Heart left ventricle (tissue), 16 donors: ENCODE measurements at places on chromosomes 3 and 15.
A peak's percentile ranks its signal among the peaks of the same experiment; 100 is the strongest.

GRCh38 chr3:169052465-169053302 is 610.8 kb downstream of the MECOM start:
- no peak for DNase-seq
- H3K27ac ChIP-seq: no peak overlapping the region
- H3K4me1 ChIP-seq: no peaks in the 10 kb centered on the region
- no peaks in the 10 kb centered on the region for H3K27me3 ChIP-seq
- H3K4me3 ChIP-seq: no peak overlapping the region

DNA sequence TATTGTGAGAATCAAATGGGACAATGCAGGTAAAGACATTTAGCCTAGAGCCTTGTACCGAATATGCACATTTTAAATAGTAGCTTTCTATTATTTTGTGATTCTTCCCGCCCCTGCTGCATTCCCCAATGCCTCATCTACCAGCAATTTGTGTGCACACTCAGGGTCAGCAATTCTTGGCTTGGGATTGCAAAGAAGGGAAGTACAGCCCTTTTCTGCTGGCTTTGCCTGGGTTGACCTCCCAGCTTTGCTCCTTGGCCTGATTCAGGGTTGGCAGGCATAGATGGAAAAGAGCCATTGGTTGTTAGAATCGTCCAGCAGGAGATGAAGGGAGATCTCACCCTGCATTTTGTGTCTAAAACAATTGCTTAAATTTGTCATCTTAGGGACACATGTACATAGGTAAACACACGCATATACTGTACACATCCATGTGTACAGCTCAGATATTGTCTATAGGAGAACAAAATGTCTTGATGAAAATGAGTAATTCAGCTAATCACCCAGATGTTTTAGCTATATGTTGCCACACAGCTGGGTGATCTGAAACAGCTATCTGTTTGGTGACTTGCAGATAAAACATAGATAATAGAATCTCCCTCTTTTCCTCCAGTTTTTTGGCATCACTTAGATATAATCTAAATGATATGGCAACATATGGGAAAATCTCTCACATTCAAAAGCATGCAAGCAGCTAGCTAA is 340.9 kb upstream of the TBL1XR1 start:
- no peak overlapping the region for H3K27ac ChIP-seq
- H3K36me3 ChIP-seq: no peaks in the 10 kb centered on the region
- peak; percentile 52 for DNase-seq
- peaks cover 27% of the 10 kb centered on the region for H3K4me1 ChIP-seq
- H3K4me3 ChIP-seq: no peak overlapping the region

DNA sequence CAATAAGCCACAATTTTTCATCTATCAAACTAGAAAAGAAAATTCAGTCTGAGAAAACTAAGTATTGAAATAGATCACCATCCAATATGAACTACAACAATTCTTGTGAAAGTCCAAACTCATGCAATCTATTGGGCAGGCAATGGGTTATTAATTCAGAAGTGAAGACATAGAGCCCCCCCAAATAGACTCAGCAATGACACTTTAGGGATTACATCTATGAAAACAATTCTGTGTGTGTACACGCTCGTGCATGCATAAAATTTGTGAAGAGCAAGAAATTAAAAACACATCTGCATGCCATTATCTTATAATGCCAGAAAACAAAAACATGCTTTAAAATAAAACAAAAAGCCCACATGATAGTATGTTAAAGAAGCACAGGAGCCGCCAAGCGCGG is 151.3 kb downstream of the NR1I2 start:
- no peaks in the 10 kb centered on the region for H3K4me1 ChIP-seq
- no peaks in the 10 kb centered on the region for H3K27me3 ChIP-seq
- H3K4me3 ChIP-seq: no peak overlapping the region
- no peak for DNase-seq

GRCh38 chr3:14922863-14923262 is 24.5 kb upstream of the NR2C2 start:
- peaks cover 75% of the 10 kb centered on the region for H3K36me3 ChIP-seq
- H3K27me3 ChIP-seq: no peaks in the 10 kb centered on the region
- no peaks in the 10 kb centered on the region for H3K4me1 ChIP-seq
- no peak overlapping the region for H3K27ac ChIP-seq
- no peak overlapping the region for H3K4me3 ChIP-seq
- DNase-seq: no peak

GRCh38 chr15:51274956-51275355 is 63.4 kb downstream of the CYP19A1 start:
- H3K4me3 ChIP-seq: no peak overlapping the region
- H3K27me3 ChIP-seq: no peaks in the 10 kb centered on the region
- H3K27ac ChIP-seq: no peak overlapping the region
- no peaks in the 10 kb centered on the region for H3K4me1 ChIP-seq
- DNase-seq: no peak

GRCh38 chr3:12049675-12050074 is 45.5 kb downstream of the SYN2 start:
- no peak for DNase-seq
- H3K4me3 ChIP-seq: no peak overlapping the region
- no peak overlapping the region for H3K27ac ChIP-seq
- no peaks in the 10 kb centered on the region for H3K4me1 ChIP-seq
- H3K27me3 ChIP-seq: no peaks in the 10 kb centered on the region

DNA sequence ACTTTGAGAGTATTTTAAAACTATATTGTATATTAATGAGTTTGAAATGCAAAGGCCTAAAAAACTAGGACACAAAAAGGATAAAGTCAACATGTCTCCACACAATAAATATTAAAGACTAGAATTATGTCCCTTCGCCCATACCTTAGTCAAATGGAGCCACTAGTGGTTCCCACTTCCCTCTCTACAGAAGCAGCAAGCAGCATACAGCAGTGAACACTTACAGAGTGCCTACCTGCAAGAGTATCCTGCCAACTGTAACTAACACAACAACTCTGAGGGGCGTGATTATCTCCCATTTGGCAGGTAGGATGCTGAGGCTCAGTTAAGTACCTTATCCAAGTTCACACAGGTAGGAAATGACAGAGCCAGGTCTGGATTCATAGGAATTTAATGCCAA is 17.2 kb downstream of the DYNC1LI1 start:
- no peaks in the 10 kb centered on the region for H3K27me3 ChIP-seq
- H3K27ac ChIP-seq: no peak overlapping the region
- peaks cover 56% of the 10 kb centered on the region for H3K4me1 ChIP-seq
- no peak for DNase-seq
- H3K4me3 ChIP-seq: no peak overlapping the region

- no peaks in the 10 kb centered on the region for H3K4me1 ChIP-seq
- H3K36me3 ChIP-seq: peaks cover 60% of the 10 kb centered on the region
- no peaks in the 10 kb centered on the region for H3K27me3 ChIP-seq
- H3K4me3 ChIP-seq: no peak overlapping the region
Observed at GRCh38 chr15:100569391-100569790, 32.6 kb downstream of the LINS1 start.

DNA sequence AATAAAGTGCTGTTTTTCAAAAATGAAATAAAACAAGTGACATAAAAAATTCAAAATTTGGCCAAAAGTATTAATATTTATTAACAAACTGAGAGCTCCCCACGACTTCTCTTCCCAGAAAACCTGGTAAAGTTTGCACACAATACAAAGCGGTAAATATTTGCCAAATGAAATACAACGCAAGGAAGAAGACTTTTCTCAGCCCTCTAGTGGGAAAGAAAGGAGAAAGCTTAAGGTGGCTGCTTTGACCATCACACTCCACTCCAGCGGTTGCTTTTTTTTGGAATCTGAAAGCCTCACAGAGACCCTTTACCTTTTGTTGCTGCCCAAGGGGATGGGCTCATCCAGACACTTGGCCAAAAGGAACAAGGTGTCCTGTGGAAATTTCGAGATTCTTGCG is 1.1 kb upstream of the GK5 start:
- H3K27me3 ChIP-seq: no peaks in the 10 kb centered on the region
- H3K36me3 ChIP-seq: no peaks in the 10 kb centered on the region
- H3K4me3 ChIP-seq: no peak overlapping the region
- no peak overlapping the region for H3K27ac ChIP-seq

DNA sequence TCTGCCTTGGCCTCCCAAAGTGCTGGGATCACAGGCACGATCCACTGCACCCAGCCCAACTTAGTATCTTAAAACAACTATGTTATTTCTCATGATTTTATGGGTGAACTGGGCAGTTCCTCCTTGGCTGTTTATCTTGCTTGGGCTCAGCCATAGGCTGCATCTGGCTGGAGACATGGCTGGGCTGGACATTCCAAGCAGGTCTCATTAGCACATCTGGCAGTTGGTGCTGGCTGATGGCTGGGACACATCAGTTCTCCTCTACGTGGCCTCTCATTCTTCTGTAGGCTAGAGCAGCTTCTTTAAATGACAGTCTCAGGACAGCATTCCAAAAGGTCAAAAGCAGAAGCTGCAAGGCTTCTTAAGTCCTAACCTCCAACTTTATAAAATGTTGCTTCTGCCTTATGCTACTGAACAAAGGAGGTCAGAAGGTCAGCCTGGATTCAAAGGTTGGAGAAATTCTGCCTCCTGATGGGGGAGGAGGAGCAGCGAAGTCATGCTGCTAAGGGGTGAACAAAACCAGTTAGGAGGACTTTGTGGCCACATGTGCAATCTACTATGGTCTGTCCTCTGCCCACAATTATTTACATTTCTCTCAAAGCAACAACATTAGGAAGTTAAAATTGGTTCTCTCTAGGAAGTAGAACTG is 144.0 kb downstream of the AQP9 start:
- no peaks in the 10 kb centered on the region for H3K36me3 ChIP-seq
- DNase-seq: no peak
- no peak overlapping the region for H3K27ac ChIP-seq
- H3K27me3 ChIP-seq: no peaks in the 10 kb centered on the region

DNA sequence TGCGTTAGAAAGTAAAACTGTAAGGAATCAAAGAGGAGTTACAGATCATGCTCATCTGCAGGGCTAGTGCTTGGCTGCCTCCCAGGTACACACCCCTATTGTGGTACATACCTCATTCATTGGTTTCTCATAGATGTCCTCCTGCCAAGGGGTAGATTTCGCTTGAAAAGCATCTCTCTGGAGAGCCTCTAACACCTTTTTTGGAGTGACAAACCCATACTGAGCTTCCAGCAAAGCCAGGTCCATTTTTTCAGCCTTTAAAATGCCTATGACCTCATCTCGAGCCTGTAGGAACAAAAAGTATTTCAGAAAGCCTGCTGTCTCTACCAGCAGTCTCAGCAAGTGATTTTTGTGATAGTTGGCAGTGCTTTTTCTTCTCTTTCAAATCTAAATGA is 112.1 kb downstream of the CMSS1 start:
- peak overlapping the region; percentile 57 for H3K27ac ChIP-seq
- no peaks in the 10 kb centered on the region for H3K36me3 ChIP-seq
- no peaks in the 10 kb centered on the region for H3K27me3 ChIP-seq
- DNase-seq: no peak
- H3K4me3 ChIP-seq: no peak overlapping the region

GRCh38 chr15:88378188-88378637 is 89.0 kb downstream of the MRPL46 start:
- H3K4me3 ChIP-seq: no peak overlapping the region
- H3K27me3 ChIP-seq: no peaks in the 10 kb centered on the region
- no peaks in the 10 kb centered on the region for H3K4me1 ChIP-seq

DNA sequence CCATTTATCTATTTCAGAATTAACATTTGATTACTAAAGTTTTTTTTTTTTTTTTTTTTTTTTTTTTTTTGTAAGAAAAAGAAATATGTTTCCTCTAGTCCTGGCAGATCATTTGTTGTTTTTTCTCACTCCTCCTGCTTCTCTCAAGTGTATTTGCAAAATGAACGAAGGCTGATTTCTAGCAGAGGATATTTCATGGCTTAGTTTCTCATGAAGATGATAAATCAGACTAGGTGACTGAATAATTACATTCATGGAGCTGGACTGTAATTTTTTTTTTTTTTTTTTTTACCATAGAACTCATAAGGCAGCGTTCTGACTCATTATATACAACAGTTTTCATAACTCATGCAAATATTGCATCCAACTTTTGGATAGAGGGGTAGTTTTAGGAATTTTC is 332.5 kb upstream of the SEMA6D start:
- no peak overlapping the region for H3K4me3 ChIP-seq
- H3K27ac ChIP-seq: no peak overlapping the region
- peaks cover 2% of the 10 kb centered on the region for H3K27me3 ChIP-seq
- no peak for DNase-seq
- no peaks in the 10 kb centered on the region for H3K4me1 ChIP-seq

DNA sequence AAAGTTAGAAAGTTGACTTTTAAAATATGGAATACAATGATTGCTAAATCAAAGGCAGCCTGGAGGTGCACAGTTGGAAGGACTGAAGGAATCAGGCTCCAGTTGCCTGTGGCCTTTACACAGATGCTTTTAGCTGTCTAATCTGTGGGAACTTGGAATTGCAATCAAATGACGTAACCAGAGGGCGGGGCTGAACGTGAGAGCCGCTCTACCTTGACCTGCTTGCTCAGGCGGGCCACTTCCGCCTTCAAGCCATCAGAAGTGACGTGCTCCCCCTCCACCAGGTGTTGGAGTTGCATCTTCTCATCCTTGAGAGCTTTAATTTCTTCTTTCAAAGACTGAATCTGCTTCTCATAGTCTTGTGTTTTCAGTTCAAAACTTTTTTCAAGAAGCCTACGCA is 37.7 kb upstream of the GNB5 start:
- no peaks in the 10 kb centered on the region for H3K36me3 ChIP-seq
- DNase-seq: no peak
- H3K27ac ChIP-seq: no peak overlapping the region
- H3K4me3 ChIP-seq: no peak overlapping the region
- H3K4me1 ChIP-seq: no peaks in the 10 kb centered on the region

GRCh38 chr3:42663581-42664437 is 10.3 kb downstream of the ZBTB47 start:
- H3K27me3 ChIP-seq: no peaks in the 10 kb centered on the region
- no peak overlapping the region for H3K4me3 ChIP-seq
- H3K4me1 ChIP-seq: peaks cover 29% of the 10 kb centered on the region
- DNase-seq: no peak
- no peaks in the 10 kb centered on the region for H3K36me3 ChIP-seq

- DNase-seq: no peak
- no peak overlapping the region for H3K4me3 ChIP-seq
- no peaks in the 10 kb centered on the region for H3K4me1 ChIP-seq
- no peaks in the 10 kb centered on the region for H3K36me3 ChIP-seq
- H3K27ac ChIP-seq: no peak overlapping the region
Observed at GRCh38 chr3:124577494-124578167, 152.6 kb upstream of the UMPS start.

DNA sequence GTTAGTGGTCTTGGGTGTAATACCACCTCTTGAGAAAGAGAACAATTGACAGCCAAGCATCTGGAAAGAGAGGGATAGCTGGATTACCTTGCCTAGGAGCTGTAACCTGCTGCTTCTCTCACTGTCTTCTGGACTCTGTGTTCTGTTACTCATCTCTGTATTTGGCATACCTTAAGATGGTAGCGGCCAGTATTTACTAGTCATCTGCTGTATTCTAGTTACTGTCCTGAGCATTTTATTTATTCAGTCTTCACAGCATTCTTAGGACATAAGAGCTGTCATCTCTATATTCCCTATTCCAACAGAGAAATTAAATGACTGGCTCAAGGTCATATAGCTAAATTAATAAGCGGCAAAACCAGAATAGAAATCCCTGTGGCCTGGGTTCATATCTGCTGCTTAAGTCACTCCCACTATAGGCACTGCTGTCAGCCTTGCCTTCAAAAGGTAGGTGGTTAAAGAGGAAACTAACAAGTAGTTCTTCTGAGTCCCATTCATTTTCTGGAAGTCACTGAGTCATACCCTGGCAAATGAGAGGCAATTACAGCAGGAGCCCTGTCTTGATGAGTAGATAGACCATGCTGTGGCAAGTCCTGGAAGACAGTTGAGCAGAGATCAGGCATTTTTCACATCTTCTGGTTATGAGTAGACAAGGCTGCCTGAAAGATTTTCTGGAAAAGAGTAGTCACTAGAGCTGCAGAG is 68.2 kb downstream of the RAB7A start:
- DNase-seq: no peak
- H3K4me3 ChIP-seq: no peak overlapping the region
- peaks cover 30% of the 10 kb centered on the region for H3K36me3 ChIP-seq
- peaks cover 7% of the 10 kb centered on the region for H3K4me1 ChIP-seq
- H3K27me3 ChIP-seq: no peaks in the 10 kb centered on the region
- H3K27ac ChIP-seq: peak overlapping the region; percentile 44
